GM13977 (cell line): ENCODE measurements at places on chromosomes 4 and X.

- DNase-seq: no peak
These were observed 6.7 kb downstream of the LAMP2 start for GRCh38 chrX:120462370-120462769.

GRCh38 chrX:9501362-9501761 is 36.5 kb downstream of the TBL1X start:
- no peak for DNase-seq

DNA sequence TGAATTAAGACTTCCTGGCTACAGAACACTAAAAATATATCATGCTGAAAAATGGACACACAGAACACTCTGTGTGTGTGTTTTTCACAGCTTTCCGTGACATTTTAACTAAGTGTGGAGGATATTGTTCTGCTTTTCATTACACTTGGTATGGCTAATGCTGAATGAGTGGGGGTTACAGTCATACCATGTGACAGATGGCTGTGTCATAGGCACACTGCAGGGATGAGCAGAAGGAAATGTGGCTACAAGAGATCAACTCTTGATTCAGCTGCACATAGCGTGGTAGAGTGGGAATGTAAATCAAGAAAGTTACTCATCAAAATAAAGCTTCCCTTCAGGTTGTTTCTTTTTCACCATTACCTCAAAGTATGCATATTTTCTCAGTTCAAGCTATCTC is 669.8 kb downstream of the IQCM start:
- DNase-seq: no peak

GRCh38 chrX:13250826-13251580 is 68.8 kb downstream of the ATXN3L start:
- DNase-seq: no peak

DNA sequence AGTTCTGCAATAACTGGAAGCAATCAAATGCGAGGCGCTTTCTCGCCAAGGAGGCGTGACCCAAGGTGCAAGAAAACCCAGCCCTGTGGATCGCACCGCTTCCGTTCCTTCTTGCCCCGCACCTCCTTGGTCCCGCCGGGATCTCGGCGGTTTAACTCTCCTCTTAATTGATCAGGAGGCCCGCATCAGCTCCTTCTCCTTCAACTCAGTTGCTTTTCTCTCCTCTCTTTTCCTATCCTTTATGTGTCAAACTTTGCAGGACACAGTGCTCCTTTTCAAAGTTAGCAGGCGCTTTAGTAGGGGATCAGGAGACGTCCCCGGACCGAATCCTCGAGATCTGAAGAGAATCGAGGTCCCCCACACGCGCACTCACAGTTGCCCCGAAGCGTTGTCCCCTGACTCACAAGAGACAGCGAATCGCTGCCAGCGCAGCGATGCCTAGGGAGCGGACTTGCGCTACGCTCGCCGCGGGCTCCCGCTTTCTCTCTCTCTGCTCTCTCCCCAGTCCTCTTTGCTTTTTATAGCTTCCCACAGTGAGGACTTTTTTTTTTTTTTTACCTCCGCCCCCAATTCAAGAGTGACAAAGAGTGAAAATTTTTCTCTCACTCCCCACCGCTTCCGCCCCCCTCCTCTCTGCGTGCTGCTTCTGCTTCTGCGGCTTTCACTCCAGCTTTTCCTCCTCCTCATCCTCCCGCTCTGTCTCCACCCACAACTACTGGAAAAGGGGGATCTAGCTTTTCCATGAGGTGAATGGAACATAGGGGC is at the start of gene DKK2:
TSS of gene DKK2 (minus strand) at position 495 of the 765 bp plus-strand sequence. CDS start 722 bp downstream, outside the sequence.
- DNase-seq: peak; percentile 14

- DNase-seq: no peak
These were observed 10.2 kb downstream of the CRLF2 start for GRCh38 chrX:1202251-1202650.

DNA sequence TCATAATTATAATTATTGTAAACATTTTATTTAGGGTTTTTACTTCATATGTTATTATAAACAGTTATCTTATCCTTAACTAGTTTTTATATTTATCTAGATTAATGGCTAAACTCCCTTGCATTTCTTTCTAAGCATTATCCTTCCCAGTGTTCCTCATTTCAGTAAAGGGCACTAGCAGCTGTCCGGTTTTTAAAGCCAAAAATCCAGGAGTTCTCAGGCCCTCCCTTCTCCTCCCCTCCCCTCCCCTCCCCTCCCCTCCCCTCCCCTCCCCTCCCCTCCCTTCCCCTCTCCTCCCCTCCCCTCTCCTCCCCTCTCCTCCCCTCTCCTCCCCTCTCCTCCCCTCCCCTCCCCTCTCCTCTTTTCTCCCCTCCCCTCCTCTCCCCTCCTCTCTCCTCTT is 58.9 kb downstream of the FBXO8 start:
- no peak for DNase-seq

- DNase-seq: no peak
These were observed 614.4 kb upstream of the INTU start for GRCh38 chr4:127018381-127018780.

DNA sequence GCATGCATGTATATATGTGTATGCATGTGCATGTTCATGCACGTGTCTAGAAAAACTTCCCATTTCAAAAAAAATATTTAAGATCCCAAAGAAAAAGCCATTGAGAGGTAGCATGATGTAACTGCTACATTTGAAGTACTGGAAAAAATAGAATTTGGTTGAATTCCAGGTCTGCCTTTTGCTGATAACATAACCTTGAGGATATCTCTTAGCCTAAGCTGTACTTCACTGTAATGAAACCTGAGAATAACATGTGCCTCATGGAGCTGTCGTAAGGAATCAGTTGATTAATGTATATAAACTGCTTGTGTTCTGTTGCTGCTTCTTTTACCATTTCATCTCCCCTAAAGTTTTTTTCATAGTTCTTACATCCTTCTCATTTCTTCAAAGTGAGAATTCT is 351.8 kb downstream of the GRIA2 start:
- no peak for DNase-seq

- no peak for DNase-seq
These were observed 48.2 kb downstream of the RBM47 start for GRCh38 chr4:40581254-40582140.

DNA sequence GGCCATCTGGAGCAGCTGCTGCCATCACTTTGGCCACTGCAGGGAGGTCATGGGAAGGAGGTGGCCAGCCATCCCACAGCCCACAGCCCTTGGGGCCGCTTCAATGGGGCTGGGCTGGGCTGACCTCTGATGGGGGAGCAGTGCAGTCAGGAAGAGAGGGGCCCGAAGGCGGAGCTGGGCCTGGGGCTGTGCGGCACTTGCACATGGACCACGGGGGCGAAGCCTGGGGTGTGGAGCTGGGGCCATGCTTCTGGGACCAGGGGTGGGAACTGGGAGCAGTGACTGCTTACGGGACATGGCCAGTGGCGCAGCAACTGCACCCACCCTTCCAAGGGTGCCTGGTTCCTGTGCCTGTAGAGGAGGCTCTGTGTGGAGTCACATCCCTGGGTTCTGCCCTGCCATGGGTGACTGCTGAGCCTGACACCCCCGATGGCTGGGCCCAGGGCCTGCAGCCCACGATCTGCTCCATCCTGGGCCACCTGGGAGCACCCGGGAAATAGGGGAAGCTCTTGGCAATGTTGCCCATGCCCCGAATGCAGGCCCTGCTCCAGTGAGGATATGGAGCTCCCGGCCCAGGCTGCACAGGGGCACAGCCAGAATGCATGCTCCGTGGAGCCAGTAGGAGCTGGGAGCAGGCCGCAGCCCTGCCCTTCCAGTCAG is 22.4 kb upstream of the SULT1B1 start:
- no peak for DNase-seq

- no peak for DNase-seq
These were observed 270.0 kb downstream of the MAPK10 start for GRCh38 chr4:86089781-86090323.

DNA sequence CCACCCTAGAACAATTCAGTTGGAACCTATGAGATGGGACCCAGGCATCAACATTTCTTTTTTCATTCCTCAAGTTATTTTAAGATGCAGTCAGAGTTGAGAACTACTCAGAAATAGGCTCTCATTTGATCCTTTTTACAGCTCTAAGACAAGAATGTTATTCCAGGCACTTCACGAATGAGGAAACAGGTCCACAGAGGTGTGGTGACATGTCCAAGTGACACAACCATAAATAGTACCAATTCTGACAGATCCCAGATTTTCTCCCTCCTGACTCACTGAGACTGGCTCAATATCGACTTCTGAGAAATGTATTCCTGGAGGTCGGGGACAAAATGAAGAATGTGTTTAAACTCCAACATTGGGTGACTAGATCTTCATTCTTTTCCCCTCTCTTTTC is 11.1 kb downstream of the TCEANC start:
- no peak for DNase-seq

- no peak for DNase-seq
These were observed 59.7 kb downstream of the SMAD1 start for GRCh38 chr4:145541346-145541745.

DNA sequence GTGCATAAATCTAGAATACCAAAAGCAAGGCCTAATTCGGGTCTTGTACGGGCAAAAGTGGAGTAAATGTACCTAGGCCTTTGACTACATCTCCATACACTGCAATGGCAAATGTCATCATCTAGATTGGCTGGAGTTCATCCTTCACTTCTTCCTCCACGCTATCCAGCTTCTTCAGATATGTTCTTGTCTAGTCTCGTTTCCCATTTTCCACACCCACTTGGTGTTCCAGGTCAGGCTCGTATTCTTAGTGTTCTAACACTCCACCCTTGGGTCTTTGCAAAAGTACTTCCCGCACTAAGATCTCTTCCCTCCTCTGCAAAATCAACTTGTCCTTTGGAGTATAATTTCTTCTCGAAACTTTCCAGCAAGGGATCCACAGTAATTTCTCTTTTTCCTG is 1.4 kb downstream of the COQ2 start:
- no peak for DNase-seq

DNA sequence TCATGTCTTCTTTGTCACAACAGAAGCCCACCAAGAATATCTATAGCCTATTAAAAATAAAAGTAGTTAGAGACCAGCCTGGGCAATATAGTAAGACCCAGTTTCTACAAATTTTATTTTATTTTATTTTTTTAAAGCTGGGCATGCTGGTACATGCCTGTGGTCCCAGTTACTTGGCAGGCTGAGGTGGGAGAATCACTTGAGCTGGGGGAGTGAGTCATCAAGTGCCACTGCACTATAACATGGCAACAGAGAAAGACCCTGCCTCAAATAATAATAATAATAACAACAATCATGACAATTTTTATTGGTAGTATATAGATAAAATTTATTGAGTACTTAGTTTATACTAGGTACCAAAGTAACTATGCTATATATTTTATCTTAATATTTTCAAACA is 93.0 kb upstream of the NPFFR2 start:
- no peak for DNase-seq
